Activated CD4-positive, alpha-beta T cell treated with anti-CD3 and anti-CD28 coated beads for 36 hours (primary cell): ENCODE measurements at places on chromosomes 6 and 20.

DNA sequence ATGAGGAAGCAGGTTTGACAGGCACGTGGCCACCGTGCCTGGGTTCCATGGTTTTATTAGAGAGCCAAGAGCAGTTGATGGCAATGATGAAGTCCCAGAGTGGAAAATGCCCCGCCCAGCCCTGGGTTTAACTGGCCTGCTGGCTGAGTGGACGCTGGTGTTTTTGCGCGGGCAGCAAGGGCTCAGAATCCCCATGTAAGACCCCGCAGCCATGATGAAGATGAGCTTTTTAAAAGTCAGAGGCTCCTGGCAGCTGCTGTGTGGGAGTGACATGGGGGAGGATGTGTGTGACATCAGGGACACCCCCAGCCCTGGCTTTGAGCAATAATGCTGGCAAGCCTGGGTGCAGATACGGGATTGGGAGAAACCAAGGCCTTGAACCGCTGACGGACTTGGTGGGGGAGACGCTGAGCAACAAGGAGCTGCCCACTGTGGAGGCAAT, 33.0 kb upstream of the SLCO4A1 start:
- DNase-seq = no peak

- no peak for DNase-seq
Measured at GRCh38 chr6:40688214-40688761, 101.1 kb upstream of the LRFN2 start.

- DNase-seq = no peak
Measured at GRCh38 chr6:1027795-1028569, 283.9 kb upstream of the FOXQ1 start.

DNA sequence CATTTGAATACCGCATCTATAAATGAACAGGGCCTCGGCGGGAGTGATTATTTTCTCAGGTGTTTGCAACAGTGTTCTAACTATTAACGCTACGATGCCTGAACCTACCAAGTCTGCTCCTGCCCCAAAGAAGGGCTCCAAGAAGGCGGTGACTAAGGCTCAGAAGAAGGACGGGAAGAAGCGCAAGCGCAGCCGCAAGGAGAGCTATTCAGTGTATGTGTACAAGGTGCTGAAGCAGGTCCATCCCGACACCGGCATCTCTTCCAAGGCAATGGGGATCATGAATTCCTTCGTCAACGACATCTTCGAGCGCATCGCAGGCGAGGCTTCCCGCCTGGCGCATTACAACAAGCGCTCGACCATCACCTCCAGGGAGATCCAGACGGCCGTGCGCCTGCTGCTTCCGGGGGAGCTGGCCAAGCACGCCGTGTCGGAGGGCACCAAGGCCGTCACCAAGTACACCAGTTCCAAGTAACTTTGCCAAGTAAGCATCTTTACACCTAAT, 70.9 kb downstream of the HFE start:
- DNase-seq = peak; percentile 89

- DNase-seq = no peak
Measured at GRCh38 chr6:148530394-148530953, 187.8 kb downstream of the SASH1 start.
